ENCODE measurements at places on chromosomes 1 and 21.

DNA sequence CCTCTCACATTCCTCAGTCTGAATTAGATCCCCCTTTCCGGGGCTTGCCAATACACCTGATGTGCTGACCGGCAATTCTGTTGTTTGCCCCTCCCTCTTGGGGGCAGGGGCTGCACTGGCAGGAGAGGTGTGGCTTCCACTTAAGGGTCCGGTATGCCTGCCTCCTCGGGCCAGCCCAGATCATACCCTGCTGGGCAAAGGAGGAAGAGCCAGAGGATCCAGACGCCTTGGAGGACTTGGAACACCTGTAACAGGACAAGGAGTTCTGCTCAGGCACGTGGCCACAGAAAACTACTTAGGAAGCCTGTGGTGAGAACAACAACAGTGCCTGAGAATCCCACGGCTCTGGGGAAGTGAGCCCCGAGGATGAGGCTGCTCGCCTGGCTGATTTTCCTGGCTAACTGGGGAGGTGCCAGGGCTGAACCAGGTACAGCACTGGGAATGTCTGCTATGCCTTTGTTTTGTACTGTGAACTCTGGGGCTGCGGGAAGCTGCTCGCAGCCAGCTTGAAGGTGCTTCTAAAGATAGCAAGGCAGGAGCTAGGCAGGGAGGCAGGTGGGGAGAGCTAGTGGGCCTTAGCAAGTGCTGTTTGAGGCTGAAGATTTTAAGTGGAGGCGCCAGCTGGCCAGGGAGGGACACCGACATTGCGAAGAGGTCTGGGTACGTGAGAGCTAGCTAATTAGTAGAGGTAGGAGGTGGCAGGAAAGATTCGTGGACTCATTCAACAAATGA is at the start of gene SMPDL3B:
Gene SMPDL3B (plus strand): TSS at position 183 of the 732 bp plus-strand sequence. CDS start 184 bp downstream, at position 367.
- DNase-seq = no peak

DNA sequence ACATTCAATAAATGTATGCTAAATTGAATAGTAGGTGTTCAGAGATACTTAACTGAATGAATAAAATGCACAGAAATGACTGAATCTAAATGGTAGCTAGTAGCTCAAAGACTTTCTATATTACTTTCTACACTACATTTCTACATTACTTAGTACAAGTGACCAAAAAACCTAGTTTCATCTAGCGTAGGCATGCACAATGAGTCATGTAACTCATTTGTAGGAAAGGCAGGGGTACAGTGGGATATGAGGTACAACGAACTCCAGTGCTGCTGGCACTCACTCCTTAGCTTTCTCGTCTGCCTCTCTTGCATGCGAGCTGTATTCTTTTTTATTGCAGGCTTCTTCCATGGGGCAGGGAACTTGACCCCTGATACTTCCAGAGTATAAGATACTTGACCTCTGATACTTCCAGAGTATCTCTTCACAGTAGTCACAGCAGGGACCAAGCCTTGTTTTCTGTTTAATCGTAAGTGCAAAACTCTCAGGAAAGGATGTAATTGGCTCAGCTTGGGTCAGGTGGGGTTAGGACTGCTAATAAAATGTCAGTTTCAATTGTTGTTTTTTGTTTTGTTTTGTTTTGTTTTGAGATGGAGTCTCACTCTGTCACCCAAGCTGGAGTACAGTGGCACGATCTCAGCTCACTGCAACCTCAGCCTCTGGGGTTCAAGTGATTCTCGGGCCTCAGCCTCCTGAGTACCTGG is 4.9 kb upstream of the ATP2B4 start:
- DNase-seq = no peak

- DNase-seq = no peak
Observed at GRCh38 chr1:10802944-10803715, 6.7 kb upstream of the CASZ1 start.

DNA sequence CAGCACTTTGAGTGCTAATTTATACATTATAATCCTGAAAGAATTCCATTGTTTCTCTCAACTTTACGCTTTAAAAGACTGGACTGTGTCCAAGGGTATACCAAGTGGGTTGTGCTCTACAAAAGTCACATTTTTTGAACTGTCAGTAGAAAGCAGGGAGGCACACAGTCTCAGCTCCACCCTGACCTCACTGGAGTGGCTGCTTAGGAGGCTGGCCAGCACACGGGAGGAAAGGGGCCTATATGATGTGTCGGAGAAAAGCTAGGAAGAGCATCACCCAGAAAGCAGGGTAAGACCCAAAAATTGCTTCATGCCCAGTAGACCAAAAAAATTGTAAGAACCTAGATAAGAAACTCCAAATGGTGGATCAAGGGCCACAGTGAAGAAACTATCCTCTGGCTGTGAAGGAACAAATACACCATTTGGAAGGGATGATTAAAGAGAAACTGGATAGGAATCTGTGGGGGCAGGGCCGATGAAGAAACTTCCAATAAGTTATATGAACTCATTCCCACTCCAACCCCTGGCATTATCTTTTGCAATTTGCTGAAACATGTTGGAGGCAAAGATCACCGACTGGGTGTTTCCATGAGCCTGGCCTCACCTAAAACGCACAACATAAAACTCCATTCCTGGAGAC is 1.9 kb downstream of the S100A10 start:
- DNase-seq = no peak

GRCh38 chr1:246092136-246092535 is 414.9 kb downstream of the SMYD3 start:
- no peak for DNase-seq

DNA sequence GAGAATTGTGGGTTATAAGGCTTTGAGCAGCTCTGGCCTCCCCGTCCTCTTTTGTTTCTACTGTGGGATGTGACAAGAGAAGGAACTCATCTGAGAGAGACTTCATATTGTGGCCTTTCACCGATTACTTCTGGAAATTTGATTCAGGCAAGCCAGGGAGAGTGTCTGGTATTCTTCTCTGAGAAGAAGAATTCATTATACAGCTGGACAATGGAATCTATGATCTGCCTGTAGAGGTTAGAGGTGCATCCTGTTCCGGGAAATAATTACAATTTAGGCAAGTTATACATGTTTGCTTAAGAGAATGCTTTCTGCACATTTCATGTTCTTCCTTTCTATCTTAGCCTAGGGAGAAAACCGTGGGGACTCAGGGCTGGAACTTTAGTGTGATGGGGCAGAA is 12.8 kb upstream of the RNU1-2 start:
- DNase-seq = no peak

GRCh38 chr21:38822778-38823238 is 17.1 kb downstream of the ETS2 start:
- DNase-seq = no peak

DNA sequence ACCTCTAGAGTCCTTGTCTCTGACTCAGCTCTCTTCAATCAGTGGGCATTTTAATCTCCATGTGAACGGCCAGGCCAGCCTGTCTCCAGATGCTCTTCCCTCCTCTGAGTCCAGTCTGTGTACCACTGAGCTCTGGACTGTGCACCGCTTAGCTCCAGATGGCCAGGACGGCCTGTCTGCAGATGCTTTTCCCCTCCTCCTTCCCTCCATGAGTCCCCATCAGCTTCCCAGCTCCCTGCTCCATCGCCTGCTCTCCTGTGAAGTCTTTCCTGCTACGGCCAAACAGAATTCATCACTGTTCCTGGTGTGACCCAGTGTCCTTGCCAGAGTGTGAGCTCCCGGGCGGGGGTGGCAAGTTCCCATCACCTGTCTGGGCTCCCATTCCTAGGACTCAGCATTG is 42.0 kb downstream of the STUM start:
- no peak for DNase-seq

DNA sequence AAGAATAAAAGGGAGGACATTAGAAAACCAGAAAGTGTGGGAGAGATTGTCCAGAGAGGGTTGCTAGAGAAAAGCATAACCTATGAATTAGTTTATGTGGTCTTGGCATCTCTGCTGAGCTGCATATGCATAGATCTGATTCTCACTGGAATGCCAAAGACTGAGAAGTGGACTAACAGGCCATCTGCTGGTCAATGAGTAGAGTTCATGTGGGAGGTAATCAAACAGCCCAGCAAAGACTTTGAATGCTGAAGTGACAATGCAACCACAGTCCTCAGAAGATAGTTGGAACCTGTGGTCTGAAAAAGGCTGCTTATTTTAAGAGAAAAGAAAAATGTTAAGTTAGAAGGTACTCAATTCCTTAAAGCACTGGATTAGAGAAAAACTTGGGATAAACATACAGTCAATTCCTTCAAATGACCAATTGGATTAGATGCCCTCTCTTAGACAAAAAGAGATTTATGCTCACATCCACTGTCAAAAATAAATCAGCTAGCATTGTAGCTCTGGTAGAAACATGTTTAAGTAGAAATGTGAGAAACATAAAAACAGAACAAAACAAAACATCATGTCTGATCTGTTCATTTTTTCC is 382.8 kb downstream of the AMY1C start:
- DNase-seq = no peak
